ENCODE measurements at places on chromosomes 2 and 18. TPM values are rescaled to one million over a fixed set of nuclear protein-coding genes. Genes with fewer than 3 reads are reported as not detected.

DLX1 gene
- 0.46 TPM for total RNA-seq

DNA sequence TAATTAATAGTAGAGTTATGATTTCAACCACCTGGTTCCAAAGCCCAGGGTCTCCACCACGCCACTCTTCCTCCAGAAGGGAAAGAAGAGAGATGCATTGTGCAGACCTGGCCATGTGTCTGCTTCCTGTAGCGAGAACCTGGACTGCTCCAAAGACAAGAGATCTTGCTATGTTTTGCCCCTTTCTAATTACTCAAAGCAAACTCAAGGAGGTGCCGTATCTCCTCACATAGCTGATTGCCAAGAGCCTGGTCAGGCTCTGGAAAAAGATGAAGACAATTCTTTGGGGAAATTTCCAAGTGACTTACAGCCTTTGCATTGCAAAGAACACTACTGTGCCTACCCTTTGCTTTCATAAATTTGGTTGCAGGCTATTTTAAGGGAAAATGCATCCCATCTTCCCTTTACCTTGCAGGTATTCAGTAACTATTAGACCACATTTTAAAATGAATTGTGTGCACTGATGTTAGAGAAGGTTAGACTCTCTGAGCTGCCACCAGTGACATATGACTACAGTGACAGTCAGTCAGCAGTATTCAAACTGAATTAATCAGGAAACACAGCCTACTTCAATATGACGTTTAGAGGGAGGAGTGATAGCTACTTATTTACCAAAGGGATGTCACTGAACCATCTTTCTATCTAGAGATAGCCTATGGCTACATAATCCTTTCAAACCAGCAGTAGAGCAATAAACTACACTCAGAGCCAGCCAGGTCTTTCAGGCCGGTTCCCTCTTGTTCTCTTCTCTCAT lies 842.1 kb upstream of the FANCL start:
- DNase-seq: no peak

GPAT2 gene
- 3.0 TPM for total RNA-seq

- DNase-seq: no peak
Measured at GRCh38 chr18:71913641-71914040, 630.5 kb downstream of the CBLN2 start.

GALNT3 gene
- total RNA-seq: 96.6 TPM

DNA sequence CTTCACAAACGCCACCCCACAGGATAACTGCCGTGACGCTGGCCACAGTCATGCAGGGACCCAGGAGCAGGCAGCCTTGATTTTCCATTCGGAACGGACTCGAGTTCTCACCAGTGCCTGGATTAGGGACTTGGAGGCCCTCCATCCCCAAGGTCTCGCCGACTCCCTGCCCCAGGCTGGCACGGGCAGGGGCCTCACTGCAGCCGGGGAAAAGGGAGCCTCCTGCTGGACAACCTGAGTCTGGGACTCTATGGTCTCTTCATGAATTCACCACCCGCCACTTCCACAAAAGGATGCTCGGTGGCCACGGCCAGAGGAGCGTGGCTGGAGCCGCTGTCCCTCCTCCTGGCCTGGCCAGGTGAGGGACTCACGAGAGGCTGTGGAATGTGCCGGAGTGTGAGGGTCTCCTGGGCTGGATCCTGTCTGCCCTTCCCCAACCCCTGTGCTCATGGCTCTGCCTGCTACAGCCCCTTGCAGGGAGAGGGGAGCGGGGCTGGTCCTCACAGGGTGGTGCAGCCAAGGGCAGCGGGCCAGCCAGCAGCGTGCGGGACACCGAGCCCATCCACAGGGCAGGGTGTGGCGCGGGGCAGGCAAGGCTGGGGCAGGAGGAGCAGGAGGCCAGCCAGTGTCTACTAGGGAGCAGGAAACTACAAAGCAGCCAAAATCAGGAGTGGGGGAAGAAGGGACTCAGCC lies 42.3 kb downstream of the AQP12A start:
- no peak for DNase-seq

GRCh38 chr2:68441994-68442322 lies 25.1 kb downstream of the FBXO48 start:
- no peak for DNase-seq

GRCh38 chr2:148298196-148298595 lies 277.3 kb downstream of the MBD5 start:
- DNase-seq: no peak

DNA sequence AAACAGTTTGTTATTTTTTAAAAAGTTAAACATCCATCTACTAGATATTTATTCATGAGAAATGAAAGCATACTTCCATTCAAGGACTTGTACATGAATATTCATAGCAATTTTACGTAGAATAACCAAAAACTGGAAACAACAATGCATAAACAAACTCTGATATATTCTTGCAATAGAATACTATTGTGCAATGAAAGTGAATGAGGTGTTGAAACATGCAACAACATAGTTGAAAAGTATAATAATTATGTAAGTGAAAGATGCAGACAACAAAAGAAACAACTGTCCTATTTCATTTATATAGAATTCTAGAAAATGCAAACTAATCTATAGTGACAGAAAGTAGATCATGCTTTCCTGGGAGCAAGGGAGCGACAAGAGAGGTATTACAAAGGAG lies 206.6 kb upstream of the KLHL29 start:
- DNase-seq: no peak

DNA sequence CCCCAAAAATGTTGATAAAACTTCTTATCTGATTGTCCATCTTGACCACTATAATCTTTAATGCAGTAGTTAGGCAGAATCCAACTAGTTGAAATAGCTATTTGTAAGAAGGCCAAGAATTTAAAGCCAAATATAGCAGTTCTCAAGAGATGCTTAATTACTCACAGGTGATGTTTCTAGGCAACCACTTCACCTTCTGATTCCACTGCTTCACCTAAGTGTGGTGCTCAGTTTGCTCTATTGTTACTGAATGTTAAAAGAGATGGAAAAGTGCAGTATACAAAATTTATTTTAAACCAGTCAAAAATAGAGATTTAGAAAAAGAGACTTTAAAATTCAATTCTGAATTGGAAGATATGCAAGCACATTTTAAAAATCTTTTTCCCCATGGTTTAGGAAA lies 539.4 kb downstream of the ZNF804A start:
- no peak for DNase-seq

GRCh38 chr18:48771641-48772375 lies 179.0 kb downstream of the SMAD7 start:
- peak; percentile 41 for DNase-seq

MARCHF4 gene
- total RNA-seq: 0.09 TPM

IL1R2 gene
- 2.3 TPM for total RNA-seq

UGT1A10 gene
- 47.5 TPM for total RNA-seq

- DNase-seq: no peak
Measured at GRCh38 chr2:49289711-49290110, 135.4 kb upstream of the FSHR start.

GRCh38 chr2:48532174-48532573 lies 2.2 kb downstream of the STON1 start:
- no peak for DNase-seq

DNA sequence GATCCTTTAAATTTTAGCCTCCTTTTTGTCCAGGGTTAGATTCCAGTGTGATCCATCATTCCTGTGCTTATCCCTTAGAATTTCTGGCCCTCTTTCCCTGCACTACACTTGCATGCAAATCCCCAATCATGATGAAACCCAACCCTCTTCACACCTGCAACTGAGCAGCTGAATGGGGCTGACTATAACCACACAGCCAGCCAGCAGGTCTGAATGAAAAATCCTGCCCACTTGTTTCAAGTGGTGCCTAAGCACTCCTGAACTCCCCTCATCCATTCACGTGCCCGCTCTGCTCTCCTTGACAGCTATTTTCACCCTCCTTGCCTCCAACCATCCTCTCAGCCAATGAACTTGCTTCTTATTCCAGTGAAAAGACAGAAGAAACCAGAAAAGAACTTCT lies 80.5 kb upstream of the AFF3 start:
- DNase-seq: no peak

GRCh38 chr2:182148344-182148743 lies 162.7 kb downstream of the PPP1R1C start:
- no peak for DNase-seq

B3GNT7 gene
- 281 TPM for total RNA-seq

- no peak for DNase-seq
Measured at GRCh38 chr18:48959921-48960920, 9.5 kb upstream of the SMAD7 start.

DSG4 gene
- not detected for total RNA-seq

ACMSD gene
- 47.0 TPM for total RNA-seq

GRCh38 chr18:44934901-44935300 lies 254.2 kb downstream of the SETBP1 start:
- no peak for DNase-seq

MRPL30 gene
- total RNA-seq: 19.7 TPM

PAX8 gene
- 3.5 TPM for total RNA-seq

SPP2 gene
- total RNA-seq: not detected

All from mucosa of gallbladder (tissue), 1 donor.